Muscle of leg (tissue), 16 donors: ENCODE measurements at places on chromosomes 3 and 15. TPM values are rescaled to one million over a fixed set of nuclear protein-coding genes. Genes with fewer than 3 reads are reported as not detected.

DNA sequence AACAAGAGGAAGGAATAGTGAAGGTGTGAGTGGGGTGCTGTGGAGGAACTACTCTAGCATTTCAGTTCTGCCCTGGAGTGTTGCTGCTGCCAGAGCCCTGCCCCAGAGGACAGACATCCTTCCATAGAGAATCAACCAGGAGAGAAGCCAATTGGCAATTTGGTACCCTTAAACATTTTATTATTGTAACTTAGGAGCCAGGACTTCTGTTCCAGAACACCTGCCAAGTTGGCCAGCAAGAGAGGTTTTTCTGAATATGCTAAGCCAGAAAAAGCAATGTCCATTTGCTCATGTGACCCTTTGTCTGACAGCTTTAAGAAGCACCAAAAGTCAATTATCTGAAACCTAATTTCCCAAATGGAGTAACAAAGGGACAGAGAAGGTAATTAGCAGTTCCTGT, 264.9 kb downstream of the MEX3B start:
- H3K4me1 ChIP-seq = peaks cover 7% of the 10 kb centered on the region
- DNase-seq = peak; percentile 74
- no peaks in the 10 kb centered on the region for H3K27me3 ChIP-seq
- H3K36me3 ChIP-seq = no peaks in the 10 kb centered on the region

Gene SLC12A8
- total RNA-seq = 1.5 TPM

DNA sequence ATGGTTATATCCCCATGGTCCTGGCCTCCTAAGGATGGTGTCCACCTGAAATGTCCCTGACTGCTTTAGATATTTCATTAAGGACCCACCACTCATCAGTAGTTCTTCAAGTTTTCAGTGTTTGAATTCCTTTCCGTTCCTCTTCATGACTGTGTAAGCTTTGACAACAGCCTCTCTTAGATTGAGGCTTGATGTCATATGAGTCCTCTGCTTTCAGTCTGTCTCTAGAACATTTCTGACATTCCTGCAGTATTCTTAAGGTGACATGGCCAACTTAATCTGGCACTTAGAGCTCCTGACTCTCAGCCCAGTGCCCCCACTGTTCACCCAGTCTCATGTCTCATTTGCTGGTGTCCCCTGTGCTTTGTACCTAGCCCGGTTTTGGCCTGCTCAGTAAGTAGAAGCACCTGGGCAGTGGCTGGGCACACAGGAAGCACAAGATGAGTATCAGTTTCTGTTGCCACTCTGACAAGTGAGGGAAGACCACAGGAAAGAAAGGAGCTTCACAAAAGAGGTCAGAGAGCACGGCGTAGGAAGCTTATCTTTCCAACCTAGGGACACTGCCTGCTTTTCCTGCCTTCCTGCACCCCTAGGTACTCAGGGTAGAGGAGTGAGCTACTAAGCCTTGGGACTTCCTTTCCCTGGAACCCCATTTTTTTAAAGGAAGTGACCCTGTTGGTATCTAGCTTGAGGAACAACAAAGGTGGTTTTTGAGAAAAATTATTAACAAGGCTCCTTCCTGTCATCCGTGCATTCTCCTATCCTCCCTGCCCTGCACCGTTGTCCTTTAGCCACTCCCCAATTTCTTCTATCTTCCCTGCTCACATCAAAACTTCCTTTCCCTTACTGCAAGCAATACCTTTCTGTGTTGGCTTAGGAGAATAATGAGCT, 103.1 kb downstream of the KLHL25 start:
- H3K27ac ChIP-seq = no peak overlapping the region
- no peak overlapping the region for H3K4me3 ChIP-seq
- peaks cover 57% of the 10 kb centered on the region for H3K36me3 ChIP-seq
- no peaks in the 10 kb centered on the region for H3K27me3 ChIP-seq
- H3K4me1 ChIP-seq = peaks cover 4% of the 10 kb centered on the region
- DNase-seq = no peak

DNA sequence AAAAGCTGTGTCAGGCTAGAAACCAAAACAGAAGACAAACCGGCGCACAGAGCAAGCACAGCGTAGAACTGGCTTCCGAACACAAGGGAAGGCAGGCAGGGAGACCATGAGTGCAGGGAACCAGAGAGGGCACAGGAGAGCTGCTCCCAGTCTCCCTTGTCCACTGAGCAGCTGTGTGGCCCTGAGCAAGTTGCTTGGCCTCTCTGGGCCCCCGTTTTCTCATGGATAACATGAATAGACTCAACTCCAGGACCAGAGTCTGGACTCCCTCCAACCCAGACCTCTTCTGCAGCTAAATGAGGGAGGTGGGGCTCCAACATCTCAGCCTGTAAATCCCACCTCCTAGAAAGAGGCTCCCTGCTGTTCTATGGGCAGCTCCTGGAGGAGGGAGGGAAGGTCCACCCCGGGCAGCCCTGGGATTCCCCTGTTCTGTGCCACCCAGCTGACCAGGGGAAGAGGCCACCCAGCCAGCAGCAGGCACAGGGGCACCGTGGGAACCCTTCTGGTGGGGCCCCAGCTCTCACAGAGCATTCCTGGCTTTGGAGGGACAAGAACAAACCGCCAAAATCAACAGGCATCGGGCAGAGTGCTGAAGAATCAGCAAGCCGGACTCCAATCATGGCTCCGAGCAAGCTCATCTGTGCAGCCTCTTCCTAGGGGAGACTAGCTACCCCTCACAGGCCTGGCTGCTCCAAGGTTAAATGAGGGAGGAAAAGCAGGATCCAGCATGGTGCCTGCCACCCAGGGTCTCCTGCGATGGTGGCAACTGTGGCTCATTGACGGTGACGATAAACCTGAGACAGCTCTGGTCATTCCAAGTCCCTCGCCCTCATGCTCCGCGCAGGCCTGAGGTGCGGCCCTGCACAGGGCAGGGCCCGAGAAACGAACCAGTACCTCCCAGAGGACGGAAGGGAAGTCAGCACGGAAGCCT, 15.1 kb downstream of the XXYLT1 start:
- H3K27me3 ChIP-seq = no peaks in the 10 kb centered on the region
- peaks cover 56% of the 10 kb centered on the region for H3K4me1 ChIP-seq
- no peak overlapping the region for H3K27ac ChIP-seq
- DNase-seq = no peak
- H3K4me3 ChIP-seq = no peak overlapping the region

Gene GOLGA6D
- total RNA-seq = 0.09 TPM

GRCh38 chr15:60673918-60674558, 195.1 kb upstream of the ICE2 start:
- no peak overlapping the region for H3K4me3 ChIP-seq
- DNase-seq = peak; percentile 85
- H3K27ac ChIP-seq = no peak overlapping the region
- H3K36me3 ChIP-seq = no peaks in the 10 kb centered on the region
- H3K27me3 ChIP-seq = no peaks in the 10 kb centered on the region

Gene ACP3
- 0.44 TPM for total RNA-seq

DNA sequence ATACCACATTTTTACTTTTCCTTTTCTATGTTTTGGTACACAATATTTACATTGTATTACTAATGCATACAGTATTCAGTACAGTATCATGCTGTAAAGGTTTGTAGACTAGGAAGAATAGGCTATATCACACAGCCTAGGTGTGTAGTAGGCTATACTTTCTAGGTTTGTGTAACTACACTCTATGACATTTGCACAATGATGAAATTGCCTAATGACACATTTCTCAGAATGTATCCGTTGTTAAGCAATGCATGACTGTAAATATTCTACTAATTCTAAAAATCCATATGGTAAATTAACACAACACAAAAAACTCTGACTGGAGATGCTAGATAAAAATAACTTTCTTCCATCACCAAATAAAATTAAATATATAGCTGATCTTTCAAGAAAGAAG, 16.2 kb downstream of the NEDD4 start:
- H3K4me3 ChIP-seq = no peak overlapping the region
- no peaks in the 10 kb centered on the region for H3K27me3 ChIP-seq
- no peak for DNase-seq
- no peaks in the 10 kb centered on the region for H3K36me3 ChIP-seq

DNA sequence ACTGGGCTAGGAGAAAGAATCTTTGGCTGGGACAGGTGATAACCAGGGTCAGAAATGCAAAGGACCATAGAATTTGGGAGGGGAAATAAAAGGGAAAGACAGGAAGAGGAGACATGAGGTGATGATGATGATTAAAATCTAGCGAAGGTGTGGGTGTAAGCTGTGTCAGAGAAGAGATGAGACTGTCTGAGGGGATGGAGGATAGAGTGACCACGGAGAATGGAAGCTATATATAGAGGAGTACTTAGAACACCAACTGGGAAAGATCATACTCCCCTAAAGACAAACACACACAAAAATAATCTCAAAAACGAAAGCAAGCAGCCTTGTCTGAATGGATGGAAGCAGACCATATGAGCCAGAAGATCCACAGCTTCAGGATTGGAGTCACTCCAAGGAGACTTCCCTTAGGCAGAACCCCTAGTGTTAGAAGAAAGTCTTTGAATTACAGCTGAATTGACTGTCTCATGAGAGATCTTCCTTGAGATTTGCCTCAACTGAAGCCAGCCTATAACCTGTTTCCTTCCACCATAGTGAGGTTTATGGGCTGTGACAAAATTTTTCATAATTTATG, 115.2 kb upstream of the DAZL start:
- H3K4me3 ChIP-seq = no peak overlapping the region
- DNase-seq = no peak
- no peaks in the 10 kb centered on the region for H3K36me3 ChIP-seq
- H3K4me1 ChIP-seq = no peaks in the 10 kb centered on the region

DNA sequence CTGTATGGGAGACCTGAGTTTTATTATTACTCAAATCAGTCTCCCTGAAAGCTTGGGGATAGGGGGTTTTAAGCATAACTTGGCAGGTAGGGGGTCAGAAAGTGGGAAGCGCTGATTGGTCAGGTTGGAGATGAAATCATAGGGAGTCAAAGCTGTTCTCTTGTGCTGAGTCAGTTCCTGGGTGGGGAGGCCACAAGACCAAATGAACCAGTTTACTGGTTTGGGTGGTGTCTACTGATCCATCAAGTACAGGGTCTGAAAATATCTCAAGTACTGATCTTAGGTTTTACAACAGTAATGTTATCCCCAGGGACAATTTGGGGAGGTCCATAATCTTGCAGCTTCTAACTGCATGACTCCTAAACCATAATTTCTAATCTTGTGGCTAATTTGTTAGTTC, 17.8 kb upstream of the IQCF6 start:
- H3K4me1 ChIP-seq = no peaks in the 10 kb centered on the region
- no peak overlapping the region for H3K27ac ChIP-seq
- H3K4me3 ChIP-seq = no peak overlapping the region
- H3K27me3 ChIP-seq = peaks cover 9% of the 10 kb centered on the region
- no peaks in the 10 kb centered on the region for H3K36me3 ChIP-seq

Gene TBL1XR1
- total RNA-seq = 94.2 TPM

Gene ISG20
- total RNA-seq = 0.35 TPM

- no peaks in the 10 kb centered on the region for H3K4me1 ChIP-seq
- DNase-seq = no peak
- no peaks in the 10 kb centered on the region for H3K27me3 ChIP-seq
- H3K36me3 ChIP-seq = peaks cover 2% of the 10 kb centered on the region
- no peak overlapping the region for H3K4me3 ChIP-seq
Observed at GRCh38 chr3:121941592-121941991, 47.4 kb downstream of the SLC15A2 start.

DNA sequence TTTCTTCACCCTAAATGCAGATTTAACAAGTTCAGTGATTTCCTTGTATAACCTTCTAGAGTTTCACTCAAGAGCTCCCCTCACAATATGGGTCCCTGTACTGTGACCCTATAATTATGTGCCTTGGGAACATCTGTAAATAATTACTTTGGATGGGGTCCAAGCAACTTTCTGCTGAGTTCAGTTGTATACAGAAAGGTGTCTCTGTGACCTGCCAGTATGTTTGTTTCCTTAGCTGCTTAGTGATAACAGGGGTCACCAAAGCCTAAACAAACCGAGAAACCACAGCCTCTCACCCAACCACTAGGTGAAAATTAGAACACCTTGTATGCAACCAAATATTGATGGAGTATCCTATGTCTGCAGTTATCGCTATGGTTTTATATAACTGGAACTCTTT, 29.8 kb upstream of the SLC25A36 start:
- no peaks in the 10 kb centered on the region for H3K27me3 ChIP-seq
- no peak overlapping the region for H3K27ac ChIP-seq
- no peak for DNase-seq
- H3K36me3 ChIP-seq = no peaks in the 10 kb centered on the region
- H3K4me1 ChIP-seq = no peaks in the 10 kb centered on the region

- no peak overlapping the region for H3K4me3 ChIP-seq
- H3K4me1 ChIP-seq = peaks cover 7% of the 10 kb centered on the region
- peaks cover 3% of the 10 kb centered on the region for H3K27me3 ChIP-seq
- no peaks in the 10 kb centered on the region for H3K36me3 ChIP-seq
- peak; percentile 73 for DNase-seq
Observed at GRCh38 chr3:53709860-53710674, 136.2 kb downstream of the CHDH start.

Gene LMLN
- 3.2 TPM for total RNA-seq

GRCh38 chr15:100083572-100083971, 258.2 kb downstream of the ADAMTS17 start:
- no peak overlapping the region for H3K4me3 ChIP-seq
- DNase-seq = peak; percentile 59
- no peaks in the 10 kb centered on the region for H3K36me3 ChIP-seq
- H3K27me3 ChIP-seq = no peaks in the 10 kb centered on the region
- H3K4me1 ChIP-seq = no peaks in the 10 kb centered on the region

DNA sequence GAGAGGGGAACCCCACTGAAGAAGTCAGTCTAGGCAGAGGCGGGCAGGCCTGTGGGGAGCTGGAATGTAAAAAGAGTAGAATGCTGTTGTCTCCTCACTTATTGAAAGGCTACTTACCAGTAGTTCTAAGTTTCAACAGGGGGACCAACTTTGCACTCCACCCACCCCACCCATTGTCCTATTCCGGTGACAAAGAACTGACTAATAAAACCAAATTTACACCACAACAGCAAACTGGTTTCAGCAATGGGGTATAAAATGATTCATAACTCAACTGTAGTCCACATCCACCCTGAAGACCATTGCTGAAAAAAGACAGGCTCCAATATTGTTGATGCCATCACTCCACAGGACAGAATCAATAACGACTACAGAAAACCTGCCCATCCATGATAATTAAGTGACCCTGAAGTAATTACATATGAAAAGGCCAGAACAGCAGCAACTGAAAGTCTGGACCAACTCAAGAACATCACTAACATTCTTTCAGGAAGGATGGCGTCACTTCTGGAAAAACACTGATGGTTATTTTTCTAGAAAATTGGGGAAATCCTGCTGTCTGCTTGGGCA, 80.2 kb downstream of the ABI3BP start:
- no peak overlapping the region for H3K4me3 ChIP-seq
- no peaks in the 10 kb centered on the region for H3K27me3 ChIP-seq
- H3K36me3 ChIP-seq = no peaks in the 10 kb centered on the region
- no peak for DNase-seq
- no peaks in the 10 kb centered on the region for H3K4me1 ChIP-seq
- no peak overlapping the region for H3K27ac ChIP-seq
